ENCODE measurements at places on chromosomes 3 and 15.
A peak's percentile ranks its signal among the peaks of the same experiment; 100 is the strongest.

DNA sequence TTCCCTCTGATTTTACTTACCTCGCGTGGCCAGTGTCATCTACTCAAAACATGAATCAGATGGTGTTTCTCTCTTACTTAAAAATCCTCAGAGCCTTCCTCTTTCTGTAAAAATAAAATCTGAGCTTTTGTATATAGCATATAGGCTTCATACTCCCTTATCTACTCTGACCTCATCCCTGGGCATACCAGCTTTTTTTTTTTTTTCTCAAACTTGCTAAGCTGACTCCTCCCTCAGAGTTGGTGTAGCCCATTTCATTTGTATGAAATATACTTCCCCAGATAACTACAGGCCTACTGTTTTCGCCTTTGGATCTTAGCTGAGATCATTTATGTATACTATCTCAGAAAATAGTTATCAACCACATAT, 648.9 kb upstream of the ALCAM start:
- no peak for DNase-seq

DNA sequence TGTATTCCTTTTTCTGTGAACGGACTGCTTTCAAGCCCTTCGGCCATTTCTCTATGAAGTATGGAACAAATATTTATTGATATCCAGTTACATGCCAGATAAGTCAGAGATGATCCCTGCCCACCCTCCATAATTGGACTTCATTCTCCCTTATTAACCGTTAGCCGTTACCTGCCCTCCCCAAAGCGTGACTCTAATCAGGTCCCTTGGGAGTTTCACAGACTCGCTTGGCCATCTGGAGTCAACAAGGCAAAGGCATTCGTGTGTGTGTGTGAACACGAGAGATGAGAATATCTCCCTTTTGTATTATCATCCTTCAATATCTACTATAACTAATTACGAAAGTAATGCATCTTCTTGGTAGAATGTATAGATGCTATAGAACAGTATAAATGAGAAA, 314.5 kb downstream of the TLE3 start:
- no peak for DNase-seq

DNA sequence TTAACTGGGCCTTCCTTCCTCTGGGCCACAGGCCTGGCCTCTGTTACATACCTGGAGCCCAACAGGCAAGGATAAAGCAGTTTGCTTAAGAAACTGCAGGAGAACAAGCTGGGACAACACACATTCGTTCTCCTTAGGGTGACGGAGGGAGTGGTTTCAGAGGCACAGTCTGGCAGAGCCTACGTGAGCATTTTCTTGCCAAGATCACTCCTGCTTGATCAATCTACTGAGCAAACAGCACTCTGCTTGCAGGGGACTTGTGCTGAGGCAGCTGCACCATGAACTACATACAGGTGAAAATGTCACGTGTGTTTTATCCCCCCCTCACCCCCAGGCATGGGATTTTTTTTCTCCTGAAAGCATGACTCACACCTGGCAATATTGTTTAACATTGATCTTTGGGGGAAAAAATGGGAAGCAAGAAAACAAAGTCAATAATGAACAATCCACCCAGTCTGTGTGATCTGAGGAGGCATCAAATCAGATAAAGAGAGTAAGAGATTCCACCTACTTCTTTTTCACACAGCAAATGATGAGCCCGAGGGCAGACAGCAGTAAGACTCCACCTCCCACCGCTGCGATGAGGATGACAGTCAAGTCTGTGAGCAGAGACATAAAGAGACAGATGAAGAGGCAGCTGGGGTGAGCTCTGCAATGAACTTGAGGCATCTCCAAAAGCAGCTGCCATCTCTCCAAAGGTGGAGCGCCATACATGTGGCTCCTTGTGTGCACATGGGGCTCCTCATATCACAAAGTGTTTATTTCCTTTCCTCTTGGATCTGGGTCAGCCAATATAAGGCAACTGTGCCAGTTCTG, 57.4 kb downstream of the CDCP1 start:
- no peak for DNase-seq

DNA sequence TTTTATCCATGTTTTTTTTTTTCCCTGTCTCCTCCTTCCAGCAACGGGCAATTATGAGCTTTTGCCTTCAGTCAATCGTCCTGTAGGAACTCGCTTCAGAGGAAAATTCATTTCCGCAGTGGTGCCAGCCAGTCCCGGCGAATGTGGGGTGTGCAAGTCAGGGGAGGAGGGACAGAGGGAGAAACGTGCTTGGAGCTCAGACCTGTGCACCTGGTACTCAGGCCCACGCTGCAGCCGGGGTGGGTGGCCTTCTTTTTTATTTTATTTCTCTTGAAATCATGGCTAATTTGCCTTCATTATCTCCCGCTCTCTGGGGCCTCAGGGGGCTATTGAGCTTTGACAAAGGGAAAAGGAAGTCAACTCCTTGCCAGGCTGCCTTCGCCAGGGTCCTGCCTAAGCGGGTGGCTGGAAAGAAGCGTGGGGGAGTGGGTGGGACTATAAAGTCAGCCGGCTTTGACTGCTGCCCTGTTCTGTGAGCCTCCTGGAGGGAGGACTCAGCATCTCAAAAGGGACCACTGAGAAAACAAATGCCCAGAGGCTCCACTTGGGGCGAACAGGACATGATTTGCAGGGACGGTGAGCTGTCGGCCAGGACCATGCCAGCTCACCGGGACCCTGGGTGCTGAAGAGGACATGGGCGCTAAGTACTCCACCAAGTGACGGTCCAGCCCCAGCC, 5.5 kb downstream of the GRIP2 start:
- DNase-seq: no peak

GRCh38 chr3:9779721-9780457, 10.1 kb upstream of the CAMK1 start:
- DNase-seq: peak; percentile 78
